Stimulated activated CD8-positive, alpha-beta memory T cell treated with anti-CD3 and anti-CD28 coated beads, Interleukin-7, amount 100 ng/mL, for 24 hours (primary cell): ENCODE measurements at places on chromosomes 3 and 15.

DNA sequence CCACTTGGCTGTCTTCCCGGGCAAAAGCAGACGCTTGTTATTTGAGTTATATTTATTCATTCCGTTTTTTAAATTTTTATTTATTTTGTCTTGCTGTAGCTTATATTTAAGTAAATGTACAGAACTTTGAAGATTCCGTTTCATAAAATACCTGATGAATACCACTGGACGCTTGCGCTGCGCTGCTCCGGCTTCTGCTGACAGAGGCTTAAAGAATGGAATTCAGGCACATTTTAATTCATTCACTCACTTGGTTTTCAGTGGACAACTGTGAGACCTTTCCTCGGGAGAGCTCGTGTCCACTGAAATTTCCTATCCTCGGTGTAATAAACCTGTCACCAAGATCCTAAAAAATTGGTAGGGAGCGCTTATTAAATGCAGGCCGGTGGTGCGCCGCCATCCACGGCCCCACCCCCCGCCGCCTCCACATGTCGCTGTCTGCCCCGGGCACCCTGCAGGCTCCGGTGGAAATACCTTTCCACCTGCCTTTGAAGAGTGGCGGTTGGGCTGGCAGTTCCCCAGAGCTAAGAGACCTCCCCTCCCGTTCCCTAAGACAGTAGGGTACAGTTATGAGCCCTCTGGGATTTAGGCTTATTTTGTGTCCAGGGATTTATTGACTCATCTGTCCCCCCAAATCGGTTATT is 62.5 kb upstream of the UBE2E1 start:
- DNase-seq: no peak

GRCh38 chr3:159763602-159764489 is 224.8 kb upstream of the IL12A start:
- no peak for DNase-seq

DNA sequence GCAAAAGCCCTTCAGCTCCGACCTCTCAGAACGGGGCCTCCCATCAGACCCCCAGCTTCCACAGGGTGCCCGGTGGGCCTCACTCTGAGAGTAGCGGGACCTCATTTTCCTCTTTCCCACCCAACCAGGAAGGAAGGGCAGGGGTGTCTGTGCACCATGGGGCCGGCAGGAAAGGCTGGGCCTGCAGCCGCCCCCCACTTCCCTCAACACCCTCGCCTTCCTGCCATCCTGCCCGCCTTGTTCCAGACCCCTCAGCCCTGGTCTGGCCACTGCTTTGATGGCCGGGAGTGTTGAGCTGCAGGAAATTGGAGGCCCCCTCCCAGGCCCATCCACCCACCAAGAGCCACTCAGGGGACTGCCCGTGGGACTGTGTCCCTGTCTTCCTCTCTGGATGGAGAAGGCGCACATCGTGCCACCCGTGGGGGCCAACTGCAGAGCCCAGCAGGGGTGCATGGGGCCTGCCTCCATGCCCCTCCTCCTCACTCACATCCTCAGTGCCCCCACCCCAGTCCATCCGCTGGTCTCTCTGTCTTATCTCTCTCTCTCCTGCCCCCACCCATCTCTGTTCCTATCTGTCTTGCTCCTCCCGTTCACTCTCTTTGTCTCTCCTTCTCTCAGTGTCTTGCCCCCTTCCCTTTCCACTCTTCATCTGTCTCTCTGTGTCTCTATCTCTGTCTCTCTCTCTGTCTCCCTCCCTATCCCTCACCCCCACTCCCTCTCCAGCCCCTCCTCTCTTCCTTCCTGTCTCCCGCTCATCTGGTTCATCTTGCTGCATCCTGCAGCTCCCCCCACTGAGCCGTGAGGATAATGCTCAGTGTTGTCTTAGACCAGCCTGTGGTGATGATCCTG is 1.8 kb upstream of the PLXND1 start:
- DNase-seq: no peak

GRCh38 chr3:19331931-19332330 is 183.6 kb downstream of the KCNH8 start:
- DNase-seq: no peak

GRCh38 chr3:100902572-100902971 is 90.6 kb downstream of the ABI3BP start:
- no peak for DNase-seq

DNA sequence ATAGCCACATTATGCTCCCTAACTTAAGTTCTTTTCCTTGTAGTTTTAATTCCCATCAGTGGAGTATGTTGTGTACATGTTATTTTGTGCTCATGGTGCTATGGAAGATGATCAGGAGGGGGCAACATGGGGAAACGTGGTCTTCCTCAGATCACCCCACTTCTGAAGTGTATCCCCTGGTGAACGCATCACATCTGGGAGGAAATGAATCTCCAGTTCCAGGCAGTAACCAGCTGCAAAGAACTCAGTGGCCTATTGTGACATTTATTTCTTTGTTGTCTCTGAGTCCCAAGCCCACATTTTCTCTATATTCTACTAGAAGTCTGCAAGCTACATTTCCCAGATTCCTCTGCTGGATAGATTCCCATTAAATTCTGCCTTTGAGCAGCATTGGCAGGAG is 217.0 kb downstream of the SATB1 start:
- DNase-seq: no peak

GRCh38 chr3:128854475-128854874 is 24.9 kb upstream of the ACAD9 start:
- no peak for DNase-seq

DNA sequence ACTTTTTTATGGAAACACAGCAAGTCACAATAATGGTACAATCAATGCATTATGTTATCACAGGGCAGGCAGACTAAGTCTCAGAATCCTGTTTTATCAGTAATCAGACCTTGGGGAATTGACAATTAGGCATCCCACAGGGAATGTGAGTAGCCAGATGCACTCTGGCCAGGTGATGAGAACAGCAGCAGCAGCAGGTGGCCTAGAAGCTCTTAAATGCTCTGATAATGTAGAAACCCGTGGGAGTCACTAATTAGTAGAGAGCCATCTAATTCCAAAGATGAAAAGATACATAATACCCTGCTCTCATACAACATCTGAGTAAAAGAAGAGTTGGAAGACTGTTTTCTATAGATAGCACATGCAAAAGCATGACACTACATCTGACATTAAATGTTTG is 12.6 kb downstream of the CEP152 start:
- DNase-seq: no peak

DNA sequence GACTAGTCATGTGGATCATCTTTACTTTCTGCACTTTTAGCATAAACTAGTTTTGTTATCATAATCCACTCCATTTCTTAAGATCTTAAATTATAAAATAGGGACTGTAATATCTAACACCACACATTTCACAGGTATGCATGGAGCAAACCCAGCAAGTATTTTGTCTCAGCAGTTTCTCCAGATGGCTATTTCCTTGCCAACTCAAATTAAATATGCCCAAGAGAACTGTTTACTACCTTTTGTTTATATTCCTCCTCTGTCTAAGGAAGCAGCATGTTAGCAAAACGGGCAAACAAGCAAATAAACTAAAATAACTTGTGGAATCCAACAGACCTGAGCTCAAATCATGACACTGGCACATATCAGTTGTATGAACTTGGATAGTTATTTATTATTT is 379.8 kb downstream of the LSAMP start:
- DNase-seq: no peak

GRCh38 chr3:41522612-41523011 is 323.3 kb downstream of the CTNNB1 start:
- no peak for DNase-seq

GRCh38 chr15:80601256-80601655 is 93.9 kb upstream of the ABHD17C start:
- DNase-seq: no peak

DNA sequence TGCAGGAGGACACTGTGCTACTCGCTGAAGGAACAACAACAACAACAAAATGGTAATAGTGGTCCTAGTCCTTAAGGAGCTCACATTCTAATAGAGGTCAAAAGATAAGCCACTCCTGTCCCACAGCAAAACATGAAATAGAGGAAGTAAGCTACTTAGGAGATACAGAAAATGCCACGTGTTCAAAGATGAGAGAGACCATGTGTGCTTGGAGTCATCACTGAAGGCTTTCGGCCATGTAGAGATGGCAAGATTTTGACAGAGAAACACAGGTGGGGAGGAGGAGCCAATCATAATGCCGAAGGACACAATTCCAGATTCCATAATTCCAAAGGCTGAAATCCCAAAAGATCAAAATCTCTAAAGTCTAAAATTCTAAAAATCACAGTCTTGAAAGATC is 24.8 kb upstream of the RIOX2 start:
- DNase-seq: no peak

DNA sequence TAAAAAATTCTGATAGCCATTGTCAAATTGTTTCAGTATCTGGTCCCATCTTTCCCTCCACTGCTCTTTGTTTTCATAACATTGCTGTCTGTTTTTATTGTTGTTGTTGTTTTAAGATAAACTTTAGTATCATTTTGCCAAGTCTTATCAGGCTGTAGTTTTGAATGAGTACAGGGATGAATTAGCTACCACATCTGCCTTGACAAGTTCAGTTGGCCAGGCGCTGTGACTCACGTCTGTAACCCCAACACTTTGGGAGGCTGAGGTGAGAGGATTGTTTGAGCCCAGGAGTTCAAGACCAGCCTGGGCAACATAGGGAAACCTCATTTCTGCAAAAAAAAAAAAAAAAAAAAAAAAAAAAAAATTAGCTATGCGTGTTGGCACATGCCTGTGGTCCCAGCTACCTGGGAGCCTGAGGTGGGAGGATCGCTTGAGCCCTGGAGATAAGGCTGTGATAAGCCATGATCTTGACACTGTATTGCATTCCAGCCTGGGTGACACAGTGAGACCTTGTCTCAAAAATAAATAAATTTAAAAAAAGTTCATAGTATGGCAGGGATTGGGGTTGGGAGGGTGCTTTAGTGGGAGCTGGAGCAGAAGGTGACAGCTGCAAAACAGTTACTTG is 8.3 kb upstream of the ANKDD1A start:
- no peak for DNase-seq

GRCh38 chr3:103614719-103615118 is 1179.9 kb downstream of the ZPLD1 start:
- DNase-seq: no peak

DNA sequence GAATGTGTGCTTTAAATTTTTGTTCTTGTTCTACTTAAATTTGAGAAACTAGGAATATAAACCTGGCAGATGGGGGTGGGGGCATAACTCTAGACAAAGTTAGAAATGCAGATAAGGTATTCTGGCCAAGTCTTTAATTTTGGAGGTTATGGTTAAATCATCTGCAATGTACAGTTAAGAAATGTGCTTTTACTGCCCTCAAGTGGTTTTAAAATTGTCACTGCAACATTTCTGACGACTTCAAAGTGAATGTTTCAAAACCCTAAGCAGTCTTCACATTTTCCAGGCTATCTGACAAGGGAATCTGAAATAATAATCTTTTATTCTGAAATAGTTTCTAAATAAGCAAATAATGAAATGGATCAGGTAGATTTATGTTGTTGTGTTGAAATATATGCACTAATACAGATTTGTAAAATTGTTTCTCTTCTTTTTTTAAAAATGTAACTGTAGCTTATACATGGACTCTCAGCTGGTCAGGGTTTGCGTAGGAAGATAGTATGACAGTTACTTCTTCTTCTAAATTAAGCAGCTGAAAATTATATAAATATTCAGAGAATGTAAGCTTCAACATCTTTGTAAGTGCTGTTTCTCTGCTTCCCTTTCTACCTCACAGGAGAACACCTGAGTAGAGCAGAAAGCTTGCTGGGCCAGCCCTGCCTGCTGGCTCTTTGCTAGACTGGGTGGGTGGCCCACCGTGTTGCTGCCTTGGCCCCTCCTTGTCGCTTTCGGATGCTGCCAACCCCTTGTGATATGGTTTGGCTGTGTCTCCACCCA is 45.0 kb downstream of the SUCNR1 start:
- no peak for DNase-seq

- no peak for DNase-seq
Observed at GRCh38 chr3:143825513-143825912, 22.8 kb downstream of the SLC9A9 start.

DNA sequence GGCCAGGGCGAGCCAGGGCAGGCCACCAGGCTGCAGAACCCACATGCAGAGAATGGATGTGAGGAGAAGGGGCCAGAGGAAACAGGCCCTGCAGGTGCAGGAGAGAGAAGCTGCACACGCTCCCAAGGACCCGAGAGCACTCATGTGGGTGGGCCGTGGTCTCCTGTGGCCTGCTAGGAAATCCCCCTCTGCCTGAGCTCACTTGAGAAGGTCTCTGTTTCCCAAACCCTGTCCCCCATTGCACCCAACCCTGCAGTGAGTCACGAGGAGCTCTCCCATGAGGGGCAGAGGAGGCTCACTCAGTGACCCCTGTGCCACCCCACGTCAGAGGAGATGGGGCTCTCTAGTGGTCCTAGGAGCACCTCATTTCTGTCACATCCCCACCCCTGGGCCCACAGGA is 111.1 kb downstream of the KLF13 start:
- peak; percentile 41 for DNase-seq

- no peak for DNase-seq
Observed at GRCh38 chr3:10367506-10367905, 46.6 kb upstream of the SEC13 start.
